Eye (tissue), 1 donor: ENCODE measurements at places on chromosomes 12 and 14.

- peak; percentile 41 for DNase-seq
Observed at GRCh38 chr12:116759783-116760621, 21.9 kb downstream of the RNFT2 start.

DNA sequence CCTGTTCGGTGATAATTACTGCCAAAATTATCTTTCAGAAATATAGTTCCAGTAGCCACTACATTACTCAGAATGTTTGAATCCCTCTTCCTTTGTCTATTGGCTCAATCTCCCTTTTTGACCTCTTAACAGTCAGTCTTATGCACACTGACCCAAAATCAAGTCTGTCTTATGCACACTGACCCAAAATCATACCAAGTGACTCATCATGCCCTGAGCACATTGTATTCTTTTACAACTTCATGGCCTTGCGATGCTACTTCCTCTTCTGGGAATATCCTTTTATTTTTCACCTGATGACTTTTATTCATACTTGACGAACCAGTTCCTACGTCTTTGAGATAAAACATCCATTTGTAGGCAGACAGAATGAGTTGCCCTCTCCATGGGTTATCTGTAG lies 182.3 kb downstream of the NPAS3 start:
- no peak for DNase-seq

DNA sequence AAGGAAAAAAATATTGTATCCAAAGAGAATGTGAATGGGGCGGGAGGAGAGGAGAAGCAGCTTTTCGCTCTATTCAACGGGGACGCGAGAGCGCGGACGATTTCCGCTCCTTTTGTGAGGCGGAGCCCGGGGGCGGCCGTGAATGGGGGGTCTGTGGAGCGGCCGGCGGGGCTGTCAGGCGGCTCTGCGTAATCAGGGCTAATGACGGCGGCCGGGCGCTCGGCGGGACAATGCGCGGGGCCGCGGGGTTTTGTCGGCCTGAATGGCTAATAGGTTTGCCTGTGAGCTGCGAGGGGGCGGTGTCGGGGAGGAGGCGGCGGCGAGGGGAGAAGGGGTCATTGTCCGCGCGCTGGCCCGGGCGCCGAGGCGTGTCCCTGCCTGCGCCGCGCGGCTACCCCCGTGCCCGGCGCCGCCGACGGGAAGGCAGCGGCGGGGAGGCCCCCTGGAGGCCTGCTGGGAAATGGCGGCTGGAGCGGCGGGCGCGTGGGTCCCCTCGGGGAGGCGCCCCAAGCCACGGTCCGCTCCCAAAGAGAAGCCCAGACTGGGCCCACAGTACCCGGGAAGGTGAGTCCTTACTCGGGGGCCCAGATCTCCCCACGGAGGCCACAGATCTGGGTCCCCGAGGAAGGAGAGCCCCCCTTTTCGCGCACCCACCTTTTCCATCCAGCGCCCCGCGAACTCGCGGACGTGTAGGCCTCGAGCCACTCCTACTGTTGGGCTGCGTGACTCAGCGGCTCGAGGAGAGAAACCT lies 6.0 kb downstream of the SIX6 start:
- DNase-seq: peak; percentile 95

DNA sequence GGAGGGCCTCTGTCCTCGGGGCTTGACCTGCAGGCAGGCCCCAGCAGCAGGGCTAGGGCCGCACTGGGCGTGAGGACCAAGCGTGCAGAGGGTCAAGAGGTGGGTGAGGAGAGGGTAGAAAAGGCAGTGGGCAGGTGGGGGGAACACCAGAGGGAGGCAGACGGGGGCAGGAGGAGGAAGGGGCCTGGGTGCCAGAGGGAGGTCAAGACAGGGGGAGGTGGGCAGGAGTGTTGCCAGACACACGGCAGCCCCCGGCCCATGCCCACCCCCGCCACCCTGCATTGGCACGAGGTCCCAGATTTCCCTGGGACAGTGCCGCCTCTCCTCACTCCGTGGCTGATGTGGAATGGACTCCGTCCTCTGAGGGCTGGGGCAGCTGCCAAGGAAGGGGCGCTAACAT lies 8.2 kb downstream of the TMEM121 start:
- no peak for DNase-seq

DNA sequence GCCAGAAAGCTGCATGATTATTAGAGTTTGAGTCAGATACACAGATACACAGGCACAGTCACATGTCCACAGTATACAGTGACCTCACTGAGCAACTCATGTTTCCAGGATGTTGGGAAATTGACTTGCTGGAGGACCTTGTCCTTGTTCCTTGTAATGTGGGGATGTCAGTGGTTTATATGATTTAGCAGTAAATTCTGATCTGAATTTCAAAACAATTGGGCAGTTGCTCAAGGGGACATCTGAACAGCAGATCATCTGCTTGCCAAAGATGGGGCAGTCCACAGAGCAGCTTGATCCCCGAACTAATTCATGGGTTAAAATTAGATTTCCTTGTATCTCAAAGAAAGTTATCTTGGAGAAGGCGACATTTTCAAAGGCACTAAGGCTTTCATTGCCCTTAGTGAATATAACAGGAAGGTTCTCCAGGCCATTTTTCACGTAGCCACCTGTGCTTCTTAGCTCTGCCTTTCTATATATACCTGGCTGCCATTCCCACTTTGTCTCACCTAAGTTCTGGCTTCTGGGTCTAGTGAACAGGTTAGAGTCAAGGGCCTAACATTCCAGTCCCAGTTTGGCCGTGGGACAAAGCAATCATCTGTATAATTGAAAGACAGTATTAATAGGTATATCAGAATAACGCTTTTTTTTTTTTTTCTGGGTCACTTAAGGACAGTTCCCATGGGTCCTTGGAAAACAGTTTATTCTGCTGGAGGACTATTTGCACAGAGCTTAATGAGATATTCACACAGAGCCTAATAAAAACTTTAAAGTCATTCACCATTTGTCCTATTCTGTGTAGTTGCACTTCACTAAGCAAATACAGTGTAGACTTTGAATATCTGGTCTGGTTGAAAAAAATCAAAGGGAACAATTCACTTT lies 64.9 kb upstream of the STRN3 start:
- DNase-seq: no peak

GRCh38 chr14:27612121-27612520 lies 1014.3 kb upstream of the NOVA1 start:
- no peak for DNase-seq

DNA sequence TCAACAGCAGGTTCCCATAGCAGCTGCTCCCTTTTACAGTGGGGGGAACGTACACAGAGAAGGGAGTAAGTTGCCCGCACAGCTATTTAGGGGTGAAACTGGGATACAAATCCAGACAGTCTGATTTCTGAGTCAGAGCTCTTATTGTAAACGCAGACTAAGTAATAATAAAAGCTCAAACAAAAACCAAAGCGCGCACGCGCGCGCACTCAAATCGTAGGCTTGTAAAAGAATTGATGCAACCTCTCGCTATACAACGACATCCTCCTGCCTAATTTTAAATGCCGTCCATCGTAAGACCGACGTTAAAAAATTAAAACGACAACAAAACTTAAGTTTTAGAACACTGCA lies 747 bp upstream of the DACT1 start:
- DNase-seq: peak; percentile 85

DNA sequence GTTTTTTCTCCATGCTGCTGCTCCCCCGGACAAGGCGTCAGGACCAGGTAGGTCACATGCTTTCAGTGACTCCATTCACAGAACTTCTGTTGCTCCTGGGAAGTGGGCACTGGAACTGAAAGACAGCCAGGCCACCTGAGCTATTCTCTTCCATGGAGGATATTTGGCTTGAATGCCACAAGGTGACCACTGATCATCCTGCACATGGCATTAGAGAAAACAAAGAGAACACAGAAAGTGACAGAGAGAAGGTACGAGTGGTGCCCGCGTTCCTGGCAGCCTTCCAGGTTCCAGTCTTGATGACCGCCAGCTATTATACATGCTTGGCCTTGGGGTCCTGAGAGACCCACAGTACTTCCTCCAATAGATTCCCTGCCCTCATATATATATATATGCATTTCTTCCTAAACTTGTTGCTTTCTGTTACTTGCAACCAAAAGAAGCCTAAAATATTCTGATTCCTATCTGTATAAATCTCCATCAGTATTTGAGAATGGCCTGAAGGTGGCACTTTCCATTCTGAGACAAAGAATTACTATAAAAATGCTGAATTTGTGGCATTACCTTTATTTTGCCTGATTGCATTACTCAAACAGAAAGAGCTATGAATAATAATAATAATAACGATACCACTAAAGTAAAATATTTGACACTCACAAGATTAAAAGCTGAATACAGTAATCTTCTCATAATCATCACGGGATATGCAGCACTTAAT lies 174.9 kb downstream of the FOXN3 start:
- DNase-seq: no peak

- DNase-seq: no peak
Observed at GRCh38 chr12:90244232-90244631, 535.6 kb upstream of the ATP2B1 start.

DNA sequence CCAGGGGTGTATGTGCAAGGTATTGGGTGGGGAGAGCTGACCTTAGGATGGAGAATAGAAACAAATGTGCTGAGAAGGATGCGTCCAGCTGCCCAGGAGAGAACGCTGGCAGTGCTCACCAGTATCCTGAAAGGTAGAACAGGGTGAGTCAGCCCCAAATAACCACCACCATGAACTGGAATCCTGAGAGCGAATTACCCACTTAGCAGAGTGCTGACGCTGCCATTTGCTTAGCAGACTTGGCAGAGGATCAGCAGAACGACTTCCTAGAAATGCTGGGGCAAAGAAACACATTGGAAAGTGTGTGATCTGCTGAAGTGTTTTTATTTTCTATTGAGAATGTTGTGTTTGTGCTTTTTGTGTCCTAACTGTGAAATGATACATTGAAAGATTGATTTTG lies 213.6 kb downstream of the ADGRD1 start:
- no peak for DNase-seq

DNA sequence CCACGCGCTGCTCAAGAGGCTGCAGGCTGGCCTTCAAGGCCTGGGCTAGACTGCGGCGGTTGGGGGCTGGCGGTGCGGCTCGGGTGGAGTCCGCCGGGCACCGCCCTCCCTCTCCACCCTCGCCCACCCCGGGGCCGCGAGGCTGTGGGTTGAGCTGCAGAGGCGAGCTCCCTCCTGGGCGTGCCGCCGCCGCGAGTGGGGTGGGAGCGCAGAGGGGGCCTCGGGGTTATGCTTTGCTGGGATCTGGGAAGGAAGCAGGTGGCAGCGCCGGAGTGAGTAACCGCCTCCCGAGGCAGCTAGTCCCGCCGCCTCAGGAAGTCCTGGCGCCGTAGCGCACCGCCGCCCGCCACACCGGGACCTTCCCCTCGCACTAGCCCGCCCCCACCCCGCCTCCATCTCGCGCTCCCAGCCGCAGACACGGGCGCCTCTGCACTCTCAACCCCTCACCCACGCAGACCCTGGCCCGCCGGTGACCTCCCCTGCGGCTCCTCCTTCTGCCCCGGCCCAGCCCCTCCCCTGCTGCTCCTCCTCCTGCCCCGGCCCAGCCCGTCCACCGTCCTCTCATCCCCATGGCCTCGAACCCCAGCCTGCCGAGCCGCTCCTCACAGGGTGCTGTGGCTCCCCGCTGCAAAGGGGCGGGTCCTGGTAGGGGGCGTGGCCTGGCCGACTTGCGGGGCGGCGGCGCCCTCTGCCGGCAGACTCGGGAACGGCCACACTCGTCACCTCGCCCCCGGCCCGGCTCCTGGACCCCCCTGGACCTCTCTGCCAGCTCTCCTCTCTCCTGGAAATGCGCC lies 16.6 kb downstream of the TAMALIN start:
- peak; percentile 92 for DNase-seq

GRCh38 chr14:104158827-104159798 lies 20.7 kb downstream of the KIF26A start:
- peak; percentile 95 for DNase-seq

- DNase-seq: no peak
Observed at GRCh38 chr14:92984082-92984788, 61.3 kb downstream of the CHGA start.

- DNase-seq: no peak
Observed at GRCh38 chr14:65304963-65305362, 107.6 kb upstream of the FUT8 start.

DNA sequence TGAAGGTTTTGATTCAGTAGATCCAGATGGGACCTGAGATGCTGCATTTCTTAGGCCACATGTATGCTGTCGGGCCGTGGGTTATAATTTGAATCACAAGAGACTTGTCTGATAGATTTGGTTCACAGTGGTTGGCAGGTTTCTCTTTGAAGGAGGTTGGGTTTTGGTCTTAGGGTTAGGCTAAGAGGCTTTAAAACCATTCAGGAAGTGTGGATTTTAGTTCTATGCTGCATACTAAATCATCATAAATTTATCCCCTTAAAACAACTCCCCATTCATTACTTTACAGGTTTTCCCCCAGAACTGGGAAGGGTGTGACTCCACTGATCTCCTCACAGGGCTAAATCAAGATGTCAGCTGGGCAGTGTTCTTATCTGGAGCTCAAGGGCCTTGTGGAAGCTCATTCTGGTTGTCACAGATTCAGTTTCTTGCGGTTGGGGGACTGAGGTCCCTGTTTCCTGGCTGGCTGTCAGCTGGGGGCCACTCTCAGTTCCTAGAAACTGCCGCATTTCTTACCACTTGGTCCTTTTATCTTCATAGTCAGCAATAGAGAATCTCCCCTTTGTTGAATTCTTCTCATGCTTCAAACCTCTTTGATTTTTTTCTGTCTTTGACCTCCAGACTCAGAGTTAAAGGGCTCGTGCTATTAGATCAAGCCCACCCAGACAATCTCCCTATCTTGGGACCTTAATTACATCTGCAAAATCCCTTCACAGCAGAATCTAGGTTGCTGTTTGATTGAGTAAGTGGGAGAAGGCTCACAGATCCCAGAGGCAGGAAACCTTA lies 20.6 kb upstream of the PCNX1 start:
- no peak for DNase-seq

DNA sequence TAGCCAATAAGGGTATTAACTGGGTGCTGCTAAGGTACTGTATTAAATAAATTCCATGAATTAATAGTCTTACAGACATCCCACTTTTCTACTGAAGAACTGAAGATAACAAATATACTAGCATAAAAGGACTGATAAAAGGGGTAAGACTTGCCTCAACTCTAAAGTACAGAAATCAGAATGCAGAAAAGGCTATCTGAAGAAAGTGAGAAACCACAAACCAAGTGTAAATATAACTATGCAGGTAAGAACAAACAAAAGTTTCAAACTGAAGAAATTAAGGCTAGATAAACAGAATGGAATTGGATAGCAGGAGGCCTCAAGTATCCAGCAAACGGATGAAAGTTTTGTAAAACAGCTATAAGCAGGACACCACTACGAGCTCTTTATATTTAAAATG lies 29.5 kb downstream of the YAF2 start:
- no peak for DNase-seq

GRCh38 chr12:32970465-32971110 lies 74.0 kb upstream of the PKP2 start:
- no peak for DNase-seq

- peak; percentile 51 for DNase-seq
Observed at GRCh38 chr12:52495389-52495788, 2.3 kb upstream of the KRT6A start.

DNA sequence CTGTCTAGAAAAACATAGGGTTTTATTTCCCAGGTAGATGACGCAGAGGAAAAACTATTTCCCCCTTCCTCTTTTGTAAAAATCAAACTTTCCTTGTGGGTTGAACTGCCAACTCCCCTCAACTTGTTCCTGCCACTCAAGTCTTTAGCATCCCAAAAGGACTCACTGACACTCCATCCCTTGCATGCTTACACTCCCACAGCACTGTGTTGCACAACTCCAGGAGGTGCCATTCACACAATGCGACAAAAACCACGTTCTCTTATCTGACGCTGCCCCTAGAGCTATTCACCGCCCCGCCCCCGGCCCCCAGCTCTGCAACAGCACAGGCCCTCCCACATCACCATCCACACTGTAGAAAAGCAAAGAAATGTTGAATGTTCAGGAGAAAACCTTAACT lies 16.9 kb upstream of the STON2 start:
- no peak for DNase-seq
